ENCODE measurements at places on chromosomes 1 and 21.

GRCh38 chr1:154403261-154403943, 1.7 kb upstream of the IL6R start:
- DNase-seq: no peak

- no peak for DNase-seq
Measured at GRCh38 chr1:4394366-4394765, 260.0 kb upstream of the AJAP1 start.

DNA sequence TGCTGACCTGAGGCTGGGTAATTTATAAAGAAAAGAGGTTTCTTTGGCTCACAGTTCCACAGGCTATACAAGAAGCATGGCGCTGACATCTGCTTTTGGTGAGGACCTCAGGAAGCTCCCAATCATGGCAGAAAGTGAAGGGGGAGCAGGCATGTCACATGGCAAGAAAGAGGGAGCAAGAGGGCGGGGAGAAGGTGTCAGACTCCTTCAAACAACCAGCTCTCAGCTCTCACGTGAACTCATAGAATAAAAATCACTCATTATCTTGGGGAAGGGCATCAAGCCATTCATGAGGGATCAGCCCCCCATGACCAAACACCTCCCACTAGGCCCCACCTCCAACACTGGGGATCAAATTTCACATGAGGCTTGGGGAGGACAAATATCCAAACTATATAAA, 266.8 kb downstream of the RHOU start:
- DNase-seq: no peak

- no peak for DNase-seq
Measured at GRCh38 chr1:79539001-79539400, 532.5 kb upstream of the ADGRL4 start.

DNA sequence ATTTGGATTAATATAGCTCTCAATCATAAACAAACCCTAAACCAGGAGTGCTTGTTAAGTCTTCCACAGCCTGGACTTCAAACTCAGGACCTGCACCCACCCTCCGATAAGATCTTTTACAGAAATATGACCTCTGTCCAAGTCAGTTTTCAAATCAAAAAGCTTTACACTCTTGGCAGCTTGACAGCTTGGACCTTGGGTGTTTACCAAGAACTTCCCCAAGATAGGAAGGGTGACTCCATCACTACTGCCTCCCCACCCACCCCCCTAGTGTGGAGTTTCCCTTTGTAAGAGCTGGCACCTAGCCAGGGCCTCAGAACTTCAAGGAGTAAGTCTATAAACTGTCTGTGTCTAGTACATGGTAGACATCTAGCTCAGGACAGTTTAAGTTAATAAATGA, 9.6 kb downstream of the BCAR3 start:
- no peak for DNase-seq

DNA sequence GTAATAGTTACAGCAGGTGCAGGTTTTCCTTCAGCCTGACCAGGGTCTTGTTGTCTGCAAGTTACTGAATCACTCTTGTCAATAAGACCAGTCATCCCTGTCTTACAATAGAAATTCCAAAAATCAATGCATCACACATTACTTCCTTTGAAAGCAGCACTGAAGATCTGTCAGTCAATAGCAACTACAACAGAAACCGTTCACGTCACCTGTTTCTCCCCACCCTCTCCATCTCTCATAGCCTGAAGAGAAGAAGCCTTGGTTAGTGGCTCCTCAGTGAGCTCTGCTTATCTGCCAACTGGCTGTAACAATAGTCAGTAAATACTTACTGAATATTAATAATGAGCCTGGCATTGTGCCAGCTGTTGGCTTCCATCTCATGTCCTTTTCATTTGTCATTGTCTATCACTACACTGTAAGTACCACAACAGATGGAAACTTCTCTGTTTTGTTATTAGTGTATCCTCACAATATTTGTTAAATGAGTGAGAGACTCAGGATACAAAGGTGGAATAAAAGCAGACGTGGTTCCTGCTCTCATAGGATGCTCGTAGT, 195.2 kb downstream of the S1PR1 start:
- DNase-seq: no peak

DNA sequence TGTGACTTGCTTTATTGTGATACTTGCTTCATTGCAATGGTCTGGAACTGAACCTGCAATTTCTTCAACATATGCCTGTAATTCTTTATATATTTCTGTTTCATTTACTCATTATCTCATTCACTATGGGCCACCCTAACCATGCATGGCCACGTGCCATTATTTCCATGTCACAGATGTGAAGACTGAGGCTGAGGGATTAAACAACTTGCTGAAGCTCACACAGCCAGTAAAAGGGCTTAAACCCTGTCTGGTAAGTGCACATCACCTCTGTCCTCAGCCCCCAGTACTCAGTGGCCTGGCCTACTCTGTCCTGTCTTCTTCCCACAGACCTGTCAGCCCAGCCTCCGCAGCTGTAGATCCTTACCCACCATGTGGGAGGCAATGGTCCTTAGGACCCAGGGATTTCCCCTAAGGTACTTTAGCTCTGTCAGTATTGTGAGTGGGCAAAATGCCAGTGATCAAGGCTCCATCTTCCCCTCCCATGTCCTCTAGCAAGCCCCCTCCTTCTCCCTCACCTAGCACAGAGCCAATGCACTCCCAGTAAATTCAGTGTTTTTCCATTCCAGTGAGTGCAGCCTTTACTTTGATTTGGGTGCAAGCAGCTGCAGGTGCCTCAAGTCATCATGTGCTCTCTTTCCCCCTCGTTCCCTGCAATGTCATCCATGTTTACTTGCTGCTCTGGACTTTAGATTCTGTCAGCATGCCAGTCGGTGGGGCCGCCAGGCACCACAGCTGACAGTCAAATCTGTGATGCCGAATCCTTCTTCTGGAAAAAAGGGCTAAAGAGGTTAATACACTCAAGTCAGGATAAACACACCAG, 228.2 kb upstream of the PROX1 start:
- DNase-seq: no peak

GRCh38 chr1:58573705-58574591, 3.1 kb downstream of the TACSTD2 start:
- peak; percentile 84 for DNase-seq

- DNase-seq: no peak
Measured at GRCh38 chr1:5973771-5974170, 18.5 kb downstream of the NPHP4 start.

- DNase-seq: no peak
Measured at GRCh38 chr1:187038784-187039183, 210.0 kb downstream of the PLA2G4A start.

DNA sequence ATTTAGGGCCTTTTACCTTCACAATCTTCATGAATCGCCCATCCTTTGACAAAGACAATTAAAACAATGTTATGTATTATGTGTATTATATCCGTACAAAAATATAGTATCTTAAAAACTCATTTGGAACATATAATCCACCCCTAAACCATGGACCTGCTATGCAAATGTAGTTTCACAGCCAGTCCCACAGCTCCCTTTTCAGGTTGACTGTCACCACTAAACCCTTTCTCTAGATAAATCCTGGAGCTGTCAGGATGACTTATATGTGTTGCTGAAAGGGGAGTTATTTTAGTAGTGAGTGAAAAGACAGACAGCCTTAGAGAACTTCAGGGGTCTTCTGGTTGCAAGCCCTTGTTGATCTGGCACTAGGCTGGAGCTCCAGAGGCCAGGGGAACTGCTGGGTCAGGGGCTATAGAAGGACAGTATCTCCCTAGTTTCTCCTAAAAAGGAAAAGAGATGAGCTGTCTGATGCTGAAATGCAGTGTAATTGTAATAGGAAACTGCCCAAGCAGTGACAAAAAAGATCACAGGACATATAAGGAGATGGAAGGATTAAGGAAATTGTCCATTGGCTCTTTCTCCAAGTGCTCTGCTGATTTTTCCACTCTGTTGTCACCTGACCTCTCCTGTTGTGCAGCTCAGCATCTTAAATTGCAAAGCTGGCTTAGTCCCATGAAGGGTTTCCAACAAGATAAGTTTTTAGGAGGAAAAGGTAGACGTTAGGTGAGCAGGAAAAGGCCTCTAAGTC, 127.7 kb downstream of the S1PR1 start:
- DNase-seq: no peak

DNA sequence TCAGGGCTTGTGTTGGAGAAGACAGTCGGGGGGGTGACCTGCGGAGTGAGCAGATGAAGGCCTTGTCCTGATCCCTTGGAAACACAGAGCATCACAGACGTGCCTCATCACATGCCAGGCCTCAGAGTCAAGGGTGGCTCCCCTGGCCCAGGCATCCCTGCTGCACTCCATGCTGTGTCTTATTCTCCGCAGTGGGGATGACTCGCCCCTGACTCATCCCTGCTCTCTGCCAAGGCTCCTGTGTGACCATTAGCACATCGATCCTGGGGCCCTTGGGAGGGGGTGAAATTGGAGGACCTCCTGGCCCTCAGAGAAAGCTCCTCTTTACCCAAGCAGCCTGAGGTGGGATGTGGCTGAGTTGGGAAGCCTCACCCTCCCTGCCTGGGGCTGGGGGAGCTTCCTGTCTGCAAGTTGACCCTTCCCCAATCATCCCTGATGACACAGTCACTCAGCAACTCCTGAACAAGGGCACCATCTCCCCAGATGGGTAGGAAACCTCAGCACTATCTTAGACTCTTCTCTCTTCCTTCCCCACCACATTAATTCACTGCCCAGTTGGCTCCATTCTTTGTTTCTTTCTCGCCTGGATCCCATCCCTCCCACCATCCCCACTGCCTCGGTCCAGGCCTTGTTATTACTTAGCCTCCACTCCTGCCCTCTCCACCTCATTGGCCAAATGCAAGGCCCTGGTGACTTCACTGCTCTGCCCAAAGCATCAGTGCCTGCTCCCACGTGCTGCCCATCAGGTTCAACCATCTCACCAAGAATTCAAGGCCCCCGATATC, 74.6 kb downstream of the CAMK2N1 start:
- no peak for DNase-seq

DNA sequence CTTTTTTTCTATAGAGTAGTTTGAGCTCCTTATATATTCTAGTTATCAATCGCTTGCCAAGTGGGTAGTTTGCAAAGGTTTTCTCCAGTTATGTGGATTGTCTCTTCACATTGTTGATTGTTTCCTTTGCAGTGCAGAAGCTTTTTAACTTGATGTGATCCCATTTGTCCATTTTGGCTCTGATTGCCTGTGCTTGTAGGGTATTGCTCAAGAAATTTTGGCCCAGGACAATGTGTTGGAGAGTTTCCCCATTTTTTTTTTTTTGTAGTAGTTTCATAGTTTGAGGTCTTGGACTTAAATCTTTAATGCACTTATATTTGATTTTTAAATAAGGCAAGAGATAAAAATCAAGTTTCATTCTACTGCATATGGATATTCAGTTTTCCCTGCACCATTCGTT, 774.8 kb upstream of the ADAMTS5 start:
- DNase-seq: no peak

DNA sequence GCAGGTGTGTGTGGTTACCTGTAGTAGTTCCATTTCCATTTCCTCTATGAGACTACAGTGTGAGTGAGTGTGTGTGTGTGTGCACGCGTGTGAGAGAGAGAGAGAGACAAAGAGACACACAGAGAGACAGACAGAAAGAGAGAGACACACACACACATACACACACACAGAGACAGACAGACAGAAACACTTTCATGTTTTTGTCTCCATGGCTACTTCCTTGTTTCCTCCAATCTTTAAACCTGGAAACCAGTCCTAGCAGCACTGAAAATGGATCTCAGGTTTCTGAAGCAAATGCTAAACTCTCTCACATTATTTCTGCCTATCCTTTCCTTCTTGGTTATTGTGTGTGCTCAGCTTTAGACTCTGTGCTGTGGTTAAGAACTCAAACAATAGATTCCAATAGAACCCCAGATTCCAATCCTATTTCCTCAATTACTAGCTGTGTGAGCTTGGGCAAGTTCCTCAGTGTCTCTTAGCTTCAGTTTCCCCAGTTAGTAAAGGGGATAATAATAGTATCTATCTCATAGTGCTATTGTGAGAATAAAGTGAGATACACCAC, 22.4 kb upstream of the ABCD3 start:
- DNase-seq: no peak
